CD4-positive, alpha-beta T cell treated with Interleukin-4 for 4 hours (primary cell): ENCODE measurements at places on chromosomes 7 and 10.

GRCh38 chr7:21616091-21616490 is 73.3 kb downstream of the DNAH11 start:
- no peak for DNase-seq

DNA sequence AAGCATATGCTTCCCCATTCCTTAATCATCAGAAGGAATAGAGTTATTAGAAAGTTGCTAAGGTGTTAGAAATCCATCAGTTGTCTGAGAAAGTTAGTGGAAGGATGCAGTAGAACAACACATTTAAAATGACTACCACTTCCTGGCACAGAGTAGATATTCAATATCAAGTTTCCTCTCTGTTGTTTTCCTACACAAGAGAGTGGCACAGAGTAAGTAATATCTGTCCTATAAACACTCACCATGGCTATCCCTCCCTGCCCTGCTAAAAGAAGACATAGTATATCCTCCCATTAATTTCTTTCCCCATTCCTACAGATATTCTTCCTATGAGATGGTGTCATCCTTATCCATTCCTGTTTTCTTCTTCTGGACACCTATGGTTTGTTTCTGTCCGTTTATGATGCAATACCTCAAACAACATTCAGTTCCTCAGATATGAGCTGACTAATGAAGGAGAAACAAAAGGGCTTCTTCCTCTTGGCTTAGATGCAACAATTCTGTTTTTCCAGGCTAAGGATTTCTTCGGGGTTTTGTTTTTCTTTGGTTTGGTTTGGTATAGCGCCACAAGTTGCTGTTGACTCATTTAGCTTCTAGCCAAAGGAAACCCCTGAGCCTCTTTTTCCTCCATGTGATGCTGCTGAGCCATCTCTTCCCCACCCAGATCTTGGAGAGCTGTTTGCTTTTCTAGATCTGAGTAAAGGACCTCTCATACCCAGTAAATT is 32.9 kb upstream of the BPGM start:
- no peak for DNase-seq

DNA sequence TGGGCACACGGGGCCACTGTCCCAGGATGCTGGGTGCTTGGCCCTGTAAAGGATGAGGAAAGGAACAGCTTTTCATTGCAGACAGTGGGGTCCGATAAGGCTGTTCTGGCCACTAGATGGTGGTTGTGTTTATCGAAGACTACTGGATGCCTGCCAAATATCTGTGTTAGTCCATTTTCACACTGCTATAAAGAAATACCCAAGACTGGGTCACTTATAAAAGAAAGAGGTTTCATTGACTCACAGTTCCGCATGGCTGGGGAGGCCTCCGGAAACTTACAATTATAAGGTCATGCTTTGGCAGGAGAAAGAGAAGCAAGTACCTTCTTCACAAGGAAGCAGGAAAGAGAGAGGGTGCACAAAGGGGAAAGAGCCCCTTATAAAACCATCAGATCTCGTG is 32.2 kb upstream of the GARS1 start:
- DNase-seq: no peak

- DNase-seq: no peak
Measured at GRCh38 chr10:69434169-69434568, 17.1 kb upstream of the TSPAN15 start.

DNA sequence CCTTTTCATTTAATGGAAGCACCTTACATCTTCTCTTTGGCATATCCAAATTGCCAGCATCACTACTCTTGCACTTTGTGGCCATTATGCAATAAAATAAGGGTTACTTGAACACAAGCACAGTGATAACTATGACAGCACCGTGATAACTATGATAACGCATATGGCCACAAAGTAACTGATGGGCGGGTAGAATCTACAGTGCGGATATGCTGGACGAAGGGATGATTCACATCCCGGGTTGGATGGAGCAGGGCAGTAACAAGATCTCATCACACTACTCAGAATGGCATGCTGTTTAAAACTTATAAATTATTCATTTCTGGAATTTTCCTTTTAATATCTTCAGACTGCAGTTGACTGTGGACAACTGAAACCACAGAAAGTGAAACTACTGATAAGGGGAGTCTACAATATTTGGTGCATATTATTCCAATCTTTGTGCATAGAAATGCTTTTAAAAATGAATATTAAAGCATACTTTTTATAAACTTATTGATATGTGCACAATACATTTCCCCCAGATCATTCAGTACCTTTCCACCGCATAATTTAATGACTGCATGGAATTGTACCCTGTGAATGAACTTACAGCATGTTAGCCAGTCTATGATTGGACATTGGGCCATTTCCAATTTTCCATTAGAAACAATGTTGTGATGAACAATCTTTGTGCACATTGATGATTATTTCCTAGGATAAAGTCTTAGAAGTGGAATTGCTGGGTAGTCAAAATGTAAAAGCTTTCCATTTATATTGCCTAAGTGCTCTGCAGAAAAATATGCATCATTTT is 136.4 kb downstream of the WNT2 start:
- DNase-seq: no peak

GRCh38 chr7:4638781-4639575 is 43.1 kb upstream of the FOXK1 start:
- no peak for DNase-seq

- no peak for DNase-seq
Measured at GRCh38 chr7:146136357-146136875, 19.8 kb downstream of the CNTNAP2 start.
